Panc1 (cell line): ENCODE measurements at places on chromosomes 2 and 18. TPM values are rescaled to one million over a fixed set of nuclear protein-coding genes. Genes with fewer than 3 reads are reported as not detected.
A peak's percentile ranks its signal among the peaks of the same experiment; 100 is the strongest.

- no peak for DNase-seq
- peaks cover 15% of the 10 kb centered on the region for H3K36me3 ChIP-seq
- no peak overlapping the region for H3K27ac ChIP-seq
- H3K27me3 ChIP-seq, result no peaks in the 10 kb centered on the region
- no peaks in the 10 kb centered on the region for H3K4me1 ChIP-seq
These were observed 10.2 kb upstream of the CPLX4 start for GRCh38 chr18:59328683-59329082.

DNA sequence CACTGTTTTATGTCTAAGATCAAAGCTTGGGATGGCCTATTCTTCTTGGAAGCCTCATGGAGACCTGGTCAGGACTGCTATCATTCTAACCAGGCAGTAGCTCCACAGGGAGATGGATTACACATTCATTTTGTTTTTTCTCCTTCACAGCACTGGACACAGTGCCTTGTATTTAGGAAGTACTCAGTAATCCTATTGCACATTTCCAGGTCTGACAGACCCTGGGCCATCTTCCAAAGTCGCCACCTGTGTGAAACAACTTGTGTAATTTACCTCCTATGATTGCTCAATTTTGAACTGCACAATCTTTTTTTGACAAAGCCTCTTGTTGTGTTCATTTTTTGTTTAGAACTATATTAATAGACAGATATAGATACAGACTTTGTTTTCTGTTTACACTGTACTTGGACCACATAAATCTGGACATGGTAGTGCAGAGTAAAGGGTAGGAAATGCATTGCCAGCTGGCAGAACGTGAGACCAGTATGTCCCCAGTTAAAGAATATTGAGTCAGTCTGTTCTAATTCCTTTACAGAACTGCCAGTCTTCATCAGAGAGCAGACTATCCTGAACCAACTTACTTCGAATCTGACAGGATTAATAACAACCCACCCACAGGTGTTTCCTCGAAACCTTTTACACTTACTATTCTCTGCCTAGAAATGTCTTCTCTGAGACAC, 277.8 kb upstream of the CYRIA start:
- H3K27ac ChIP-seq, result no peak overlapping the region
- no peaks in the 10 kb centered on the region for H3K36me3 ChIP-seq
- no peak for DNase-seq
- no peaks in the 10 kb centered on the region for H3K4me1 ChIP-seq
- no peaks in the 10 kb centered on the region for H3K27me3 ChIP-seq

DNA sequence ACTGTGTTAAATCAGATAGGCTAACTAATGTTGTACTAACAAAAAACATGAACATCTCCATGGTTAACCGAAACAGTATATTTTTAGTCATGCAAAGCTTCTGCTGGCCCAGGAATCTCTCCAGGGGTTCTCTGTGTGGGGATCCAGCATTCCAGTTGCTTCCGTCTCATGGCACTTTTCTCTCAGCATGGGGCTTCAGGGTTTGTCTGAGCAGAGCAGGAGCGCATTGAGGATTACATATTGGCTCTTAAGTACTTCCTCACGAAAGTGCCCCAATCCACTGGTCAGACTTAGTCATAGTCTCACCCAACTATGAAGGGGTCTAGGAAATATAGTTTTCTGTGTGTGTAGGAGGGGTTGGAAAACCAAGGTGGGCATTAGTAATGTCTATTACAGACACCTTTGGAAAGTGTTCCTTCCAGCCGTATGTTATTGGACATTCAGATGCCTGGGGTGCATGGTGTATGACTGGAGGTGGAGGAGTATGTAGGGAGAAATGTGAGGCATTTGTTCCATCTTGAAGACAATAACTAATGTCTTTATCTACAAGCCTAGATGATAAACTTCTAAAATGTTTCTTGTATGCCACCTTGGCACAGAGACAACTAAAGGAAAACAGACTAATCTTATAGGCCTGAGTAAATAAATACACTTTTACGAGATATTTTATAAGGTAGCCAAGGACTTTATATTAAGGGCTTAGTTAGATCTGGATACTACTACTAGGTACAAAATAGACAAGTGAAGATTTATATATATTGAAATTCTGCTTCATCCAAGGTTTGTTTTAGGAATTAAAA, 123.8 kb upstream of the ZEB2 start:
- DNase-seq, result no peak
- H3K4me3 ChIP-seq, result no peak overlapping the region
- no peaks in the 10 kb centered on the region for H3K4me1 ChIP-seq
- no peak overlapping the region for H3K27ac ChIP-seq
- no peaks in the 10 kb centered on the region for H3K36me3 ChIP-seq

SCYGR4 gene
- not detected for total RNA-seq

GRCh38 chr18:33673689-33674088, 95.7 kb downstream of the ASXL3 start:
- no peak for DNase-seq
- H3K27ac ChIP-seq, result no peak overlapping the region
- no peaks in the 10 kb centered on the region for H3K27me3 ChIP-seq
- H3K4me3 ChIP-seq, result no peak overlapping the region
- H3K4me1 ChIP-seq, result no peaks in the 10 kb centered on the region

KHK gene
- 1.5 TPM for total RNA-seq

- H3K4me3 ChIP-seq, result no peak overlapping the region
- H3K4me1 ChIP-seq, result no peaks in the 10 kb centered on the region
- no peaks in the 10 kb centered on the region for H3K27me3 ChIP-seq
- H3K36me3 ChIP-seq, result no peaks in the 10 kb centered on the region
These were observed 178.1 kb downstream of the NDUFA10 start for GRCh38 chr2:239846789-239847676.

DNA sequence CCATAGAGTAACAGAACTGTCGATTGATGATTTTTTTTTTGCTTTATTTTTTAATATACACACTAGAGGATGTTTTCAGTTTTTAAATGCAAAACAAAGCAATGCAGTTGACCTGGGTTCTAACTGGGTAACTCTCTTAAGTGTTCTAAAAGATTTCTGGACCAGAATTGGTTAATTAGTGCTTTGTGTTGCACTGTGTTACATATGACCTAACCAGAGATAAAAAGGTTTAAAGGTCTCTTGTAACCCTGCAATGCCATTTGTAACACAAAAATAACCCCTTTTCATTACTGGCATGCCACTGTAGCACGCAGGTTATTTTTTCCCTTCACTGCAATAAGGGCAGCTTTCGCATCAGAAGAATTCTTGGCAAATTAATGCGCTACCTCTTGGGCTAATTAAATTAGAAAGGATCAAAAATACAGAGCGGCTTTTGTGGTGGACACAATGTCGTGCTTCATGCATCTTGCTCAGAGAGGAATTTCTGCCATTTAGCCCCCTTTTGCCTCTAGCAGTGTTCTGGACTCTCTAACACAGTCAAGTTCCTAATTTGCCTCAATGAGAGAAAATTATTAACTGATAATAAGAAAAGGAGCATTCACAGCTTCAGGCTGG, 250.8 kb upstream of the ZEB2 start:
- no peaks in the 10 kb centered on the region for H3K36me3 ChIP-seq
- H3K27me3 ChIP-seq, result no peaks in the 10 kb centered on the region
- DNase-seq, result no peak
- no peak overlapping the region for H3K27ac ChIP-seq
- H3K4me3 ChIP-seq, result no peak overlapping the region
- no peaks in the 10 kb centered on the region for H3K4me1 ChIP-seq

GRCh38 chr2:40360652-40361051, 91.2 kb downstream of the SLC8A1 start:
- no peak overlapping the region for H3K27ac ChIP-seq
- H3K36me3 ChIP-seq, result no peaks in the 10 kb centered on the region
- no peak overlapping the region for H3K4me3 ChIP-seq
- H3K27me3 ChIP-seq, result no peaks in the 10 kb centered on the region; the same call in 1 of the 2 replicates
- H3K4me1 ChIP-seq, result no peaks in the 10 kb centered on the region
- DNase-seq, result no peak

GRCh38 chr2:88654714-88655113, 27.4 kb upstream of the EIF2AK3 start:
- peaks cover 4% of the 10 kb centered on the region; the same call in 1 of the 2 replicates for H3K4me1 ChIP-seq
- H3K27me3 ChIP-seq, result no peaks in the 10 kb centered on the region
- H3K36me3 ChIP-seq, result no peaks in the 10 kb centered on the region
- DNase-seq, result no peak
- H3K27ac ChIP-seq, result no peak overlapping the region

MSH6 gene
- total RNA-seq, result 98.0 TPM

DNA sequence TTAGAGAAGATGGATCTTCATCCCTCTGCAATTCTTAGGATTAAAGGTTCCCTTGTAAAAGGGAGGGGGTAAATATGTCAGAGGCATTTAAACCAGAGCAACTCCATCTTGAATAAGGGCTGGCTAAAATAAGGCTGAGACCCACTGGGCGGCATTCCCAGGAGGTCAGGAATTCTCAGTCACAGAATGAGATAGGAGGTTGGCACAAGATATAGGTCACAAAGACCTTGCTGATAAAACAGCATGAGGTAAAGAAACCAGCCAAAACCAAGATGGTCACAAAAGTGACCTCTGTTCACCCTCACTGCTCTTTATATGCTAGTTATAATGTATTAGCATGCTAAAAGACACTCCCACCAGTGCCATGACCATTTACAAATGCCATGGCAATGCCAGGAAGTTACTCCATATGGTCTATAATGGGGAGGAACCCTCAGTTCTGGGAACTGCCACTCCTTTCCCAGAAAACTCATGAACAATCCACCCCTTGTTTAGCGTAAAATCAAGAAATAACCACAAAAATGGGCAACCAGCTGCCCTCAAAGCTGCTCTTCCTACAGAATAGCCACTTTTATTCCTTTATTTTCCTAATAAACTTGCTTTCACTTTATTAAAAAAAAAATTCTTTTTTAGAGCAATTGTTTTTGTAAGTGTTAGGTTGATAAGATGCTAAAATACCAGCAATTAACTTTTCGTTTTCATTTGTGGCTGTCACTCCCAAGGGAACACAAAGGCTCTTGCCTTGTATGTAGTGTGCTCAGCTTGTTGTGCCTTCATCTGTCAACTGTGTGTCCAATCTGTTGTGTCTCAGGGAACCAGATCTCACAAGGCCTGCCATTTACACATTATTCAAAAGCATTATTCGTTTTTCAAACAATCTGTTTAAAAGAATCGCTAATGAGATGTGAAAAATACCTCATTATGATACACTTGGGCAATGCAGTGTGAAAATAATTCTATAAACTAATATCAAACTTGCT, 205.2 kb upstream of the RGPD4 start:
- H3K4me1 ChIP-seq, result no peaks in the 10 kb centered on the region
- H3K27me3 ChIP-seq, result no peaks in the 10 kb centered on the region
- no peaks in the 10 kb centered on the region for H3K36me3 ChIP-seq
- no peak for DNase-seq
- no peak overlapping the region for H3K27ac ChIP-seq
- H3K4me3 ChIP-seq, result no peak overlapping the region

SERPINB2 gene
- total RNA-seq, result not detected

GRCh38 chr18:65751155-65752085, 608 bp downstream of the CDH7 start:
- no peak overlapping the region for H3K27ac ChIP-seq
- no peak for DNase-seq
- H3K4me3 ChIP-seq, result no peak overlapping the region
- no peaks in the 10 kb centered on the region for H3K4me1 ChIP-seq
- H3K27me3 ChIP-seq, result no peaks in the 10 kb centered on the region
- no peaks in the 10 kb centered on the region for H3K36me3 ChIP-seq

RSAD2 gene
- total RNA-seq, result 0.44 TPM

RAB6D gene
- total RNA-seq, result not detected

DNA sequence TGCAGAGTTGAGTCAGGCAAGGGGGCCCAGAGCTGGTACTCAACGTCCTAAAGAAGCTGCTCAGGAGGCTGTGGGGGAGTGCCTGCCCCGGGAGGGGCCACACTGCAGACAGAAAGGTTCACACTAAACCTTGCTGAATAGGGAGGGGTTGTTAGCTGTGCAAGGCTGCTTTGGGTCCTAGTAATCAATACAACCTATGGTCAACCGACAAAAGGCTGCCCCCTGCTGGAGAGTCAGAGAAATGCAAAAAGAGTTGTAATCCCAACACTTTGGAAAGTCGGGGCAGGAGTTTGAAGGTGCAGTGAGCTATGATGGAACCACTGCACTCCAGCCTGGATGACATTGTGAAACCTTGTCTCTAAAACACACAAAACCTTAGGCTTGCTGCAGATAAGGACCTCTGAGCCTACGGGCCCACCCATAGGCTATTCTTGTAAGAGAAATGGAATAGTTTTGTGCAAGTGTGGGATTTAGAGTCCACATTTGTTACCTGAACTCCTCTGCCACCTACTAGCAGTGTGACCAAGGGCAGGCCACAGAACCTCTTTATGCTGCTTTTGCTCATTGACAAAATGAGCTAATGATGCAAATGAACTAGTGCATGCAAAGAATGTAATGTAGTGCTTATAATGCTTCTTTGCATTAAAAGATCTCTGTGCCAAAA, 81.5 kb downstream of the PRPF40A start:
- peaks cover 6% of the 10 kb centered on the region for H3K36me3 ChIP-seq
- H3K4me3 ChIP-seq, result no peak overlapping the region
- peak; percentile 24 for DNase-seq
- no peaks in the 10 kb centered on the region for H3K27me3 ChIP-seq
- H3K4me1 ChIP-seq, result no peaks in the 10 kb centered on the region

ANKRD30BL gene
- total RNA-seq, result not detected

HMSD gene
- total RNA-seq, result 1.3 TPM

- H3K27ac ChIP-seq, result no peak overlapping the region
- H3K4me3 ChIP-seq, result no peak overlapping the region
- no peaks in the 10 kb centered on the region for H3K4me1 ChIP-seq
- no peaks in the 10 kb centered on the region; the same call in 1 of the 2 replicates for H3K36me3 ChIP-seq
- no peak for DNase-seq
These were observed 262.9 kb downstream of the HDAC4 start for GRCh38 chr2:239137898-239138283.

- no peaks in the 10 kb centered on the region for H3K36me3 ChIP-seq
- no peak overlapping the region for H3K4me3 ChIP-seq
- DNase-seq, result no peak
These were observed 91.7 kb downstream of the MDH1 start for GRCh38 chr2:63680455-63680854.

APCDD1 gene
- total RNA-seq, result 0.36 TPM

DNA sequence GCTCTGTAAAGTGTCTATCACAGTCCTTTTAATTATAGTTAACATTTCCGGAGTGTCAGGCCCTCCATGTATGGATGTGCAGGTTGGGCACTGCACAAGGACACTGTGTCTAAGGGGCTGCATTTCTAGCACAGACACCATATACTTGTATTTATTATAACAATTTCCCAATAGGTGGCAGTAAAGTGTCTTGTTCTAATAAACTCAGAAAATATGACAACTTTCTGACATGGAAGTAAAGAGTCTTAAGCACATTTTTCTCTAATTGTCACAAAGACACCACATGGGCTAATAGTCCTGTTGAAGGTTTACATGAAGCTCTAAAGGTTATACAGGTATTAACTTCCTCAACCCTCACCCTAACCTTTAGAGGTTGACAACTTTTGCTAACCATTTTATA, 156.6 kb downstream of the DYSF start:
- no peak overlapping the region for H3K27ac ChIP-seq
- no peaks in the 10 kb centered on the region for H3K36me3 ChIP-seq
- H3K27me3 ChIP-seq, result peaks cover 2% of the 10 kb centered on the region; the same call in 1 of the 2 replicates
- no peak overlapping the region for H3K4me3 ChIP-seq
- H3K4me1 ChIP-seq, result no peaks in the 10 kb centered on the region

GRCh38 chr2:67936969-67937368, 125.8 kb downstream of the C1D start:
- no peak for DNase-seq
- H3K27ac ChIP-seq, result no peak overlapping the region
- no peaks in the 10 kb centered on the region for H3K36me3 ChIP-seq
- no peaks in the 10 kb centered on the region for H3K4me1 ChIP-seq
- H3K27me3 ChIP-seq, result no peaks in the 10 kb centered on the region

BBS5 gene
- total RNA-seq, result 7.5 TPM

GRCh38 chr2:203543898-203544328, 8.8 kb upstream of the RAPH1 start:
- no peaks in the 10 kb centered on the region for H3K4me1 ChIP-seq
- H3K4me3 ChIP-seq, result no peak overlapping the region
- no peak overlapping the region for H3K27ac ChIP-seq
- no peak for DNase-seq
- no peaks in the 10 kb centered on the region for H3K36me3 ChIP-seq
- peaks cover 4% of the 10 kb centered on the region; the same call in 1 of the 2 replicates for H3K27me3 ChIP-seq
